Neural crest cell (in vitro differentiated cells): ENCODE measurements at places on chromosomes 4 and X.

DNA sequence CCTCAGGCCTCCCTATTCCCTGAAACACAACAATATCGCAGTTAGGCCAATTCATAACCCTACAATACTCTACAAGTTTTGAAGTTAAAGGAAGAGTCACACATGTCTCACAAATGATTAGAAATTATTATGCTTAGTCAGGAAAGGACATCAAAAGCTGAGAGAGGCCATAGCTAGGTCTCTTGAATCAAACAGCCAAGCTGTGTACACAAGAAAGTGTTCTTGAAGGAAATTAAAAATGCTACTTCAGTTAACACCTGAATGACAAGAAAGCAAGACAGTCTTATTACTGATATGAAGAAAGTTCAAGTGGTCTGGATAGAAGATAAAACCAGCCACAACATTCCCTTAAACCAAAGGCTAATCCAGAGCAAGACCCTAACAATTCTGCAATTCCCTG is 23.6 kb upstream of the GUCY1A1 start:
- DNase-seq: no peak

GRCh38 chr4:98711526-98711925 is 53.1 kb upstream of the TSPAN5 start:
- DNase-seq: no peak

GRCh38 chr4:8198906-8199593 is at the start of gene SH3TC1:
Gene SH3TC1 (plus strand): TSS chr4:8199290. CDS start chr4:8205195, 5,905 bp downstream.
- DNase-seq: peak; percentile 57

DNA sequence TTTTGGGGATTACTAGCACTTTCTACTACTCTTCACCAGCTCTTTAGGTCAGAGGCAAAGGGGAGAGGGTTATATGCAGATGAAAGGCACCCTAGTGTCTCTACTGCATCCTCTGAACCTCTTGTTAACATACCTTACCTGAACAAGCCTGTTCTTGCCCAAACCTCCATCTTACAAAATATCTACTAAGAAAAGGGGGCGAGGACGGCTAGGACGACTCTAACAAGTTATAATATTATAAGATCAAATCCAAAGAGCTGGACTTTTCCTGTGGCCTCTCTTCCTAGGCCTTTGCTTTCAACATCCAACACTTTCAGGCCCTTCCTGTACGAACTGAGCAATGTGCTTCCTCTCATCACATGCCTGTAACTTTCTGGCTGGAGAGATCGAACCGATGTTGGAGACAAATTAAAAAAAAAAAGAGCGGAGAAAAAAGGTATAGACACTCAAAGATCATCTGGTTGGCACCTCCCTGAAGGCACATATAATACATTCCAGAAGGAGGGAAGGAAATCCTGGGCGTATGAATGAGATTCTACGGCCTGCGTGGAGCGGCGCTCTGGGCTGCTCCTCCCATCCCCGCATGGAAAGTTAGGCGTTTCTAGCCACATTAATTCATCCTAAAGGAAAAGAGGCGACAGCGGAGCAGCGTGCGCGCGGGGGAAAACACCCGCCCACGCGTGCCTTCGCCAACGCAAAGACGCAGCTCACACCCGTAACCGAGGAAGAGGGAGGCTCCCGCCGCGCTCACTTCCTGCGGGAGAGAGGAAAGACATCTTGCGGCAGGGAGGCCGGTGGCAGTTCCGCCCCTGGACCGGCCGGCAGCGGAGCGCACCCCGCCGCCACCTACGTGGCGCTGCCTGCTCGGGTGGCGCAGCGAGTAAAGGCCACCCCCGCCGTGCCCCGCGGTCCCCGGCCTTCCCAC is 808 bp downstream of the PRDM5 start:
- DNase-seq: peak; percentile 46

GRCh38 chr4:142556570-142557238 is 289.4 kb downstream of the INPP4B start:
- no peak for DNase-seq

GRCh38 chr4:38068107-38068506 is 107.9 kb downstream of the PTTG2 start:
- no peak for DNase-seq

- DNase-seq: no peak
These were observed 130.7 kb downstream of the TSPAN5 start for GRCh38 chr4:98527534-98528269.

GRCh38 chr4:35052546-35052945 is 1191.8 kb downstream of the ARAP2 start:
- no peak for DNase-seq

DNA sequence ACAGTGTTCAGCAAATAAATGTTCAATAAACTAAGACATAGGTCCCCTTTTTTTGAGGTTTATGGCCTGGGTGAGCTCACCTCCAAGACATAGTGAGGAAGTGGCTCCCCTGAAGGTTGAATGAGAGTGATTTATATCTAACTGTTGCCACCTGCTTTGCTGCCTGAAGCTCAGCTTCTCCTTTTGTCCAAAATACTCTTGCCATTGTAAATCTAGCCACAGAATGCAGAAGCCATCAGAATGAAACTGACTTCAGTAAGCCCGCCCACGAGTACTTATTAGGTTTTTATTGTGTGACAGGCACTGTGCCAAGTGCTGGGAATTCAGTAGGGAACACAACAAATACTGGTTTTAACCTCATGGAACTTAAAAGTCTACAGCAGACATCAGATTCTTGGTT is 18.0 kb downstream of the SPINK2 start:
- DNase-seq: no peak

DNA sequence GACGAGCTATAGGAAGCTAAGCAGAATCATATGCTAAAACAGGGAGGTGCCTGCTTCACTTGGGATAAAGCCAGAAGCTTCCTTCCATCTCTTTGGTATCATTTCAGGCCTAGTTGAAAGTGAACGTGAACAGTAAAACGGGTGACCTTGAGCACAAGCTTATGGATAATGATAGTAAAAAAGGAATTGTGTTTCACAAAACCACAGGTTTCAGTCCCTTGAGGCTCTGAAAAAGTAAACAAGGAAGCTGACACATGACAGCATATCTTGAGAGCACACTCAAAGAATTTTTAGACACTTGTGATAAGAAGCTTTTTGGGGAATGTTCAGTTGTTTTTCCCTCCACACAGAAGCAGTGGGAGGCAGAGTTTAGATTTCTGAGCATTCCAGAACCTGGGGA is 286.1 kb downstream of the DCHS2 start:
- DNase-seq: no peak

DNA sequence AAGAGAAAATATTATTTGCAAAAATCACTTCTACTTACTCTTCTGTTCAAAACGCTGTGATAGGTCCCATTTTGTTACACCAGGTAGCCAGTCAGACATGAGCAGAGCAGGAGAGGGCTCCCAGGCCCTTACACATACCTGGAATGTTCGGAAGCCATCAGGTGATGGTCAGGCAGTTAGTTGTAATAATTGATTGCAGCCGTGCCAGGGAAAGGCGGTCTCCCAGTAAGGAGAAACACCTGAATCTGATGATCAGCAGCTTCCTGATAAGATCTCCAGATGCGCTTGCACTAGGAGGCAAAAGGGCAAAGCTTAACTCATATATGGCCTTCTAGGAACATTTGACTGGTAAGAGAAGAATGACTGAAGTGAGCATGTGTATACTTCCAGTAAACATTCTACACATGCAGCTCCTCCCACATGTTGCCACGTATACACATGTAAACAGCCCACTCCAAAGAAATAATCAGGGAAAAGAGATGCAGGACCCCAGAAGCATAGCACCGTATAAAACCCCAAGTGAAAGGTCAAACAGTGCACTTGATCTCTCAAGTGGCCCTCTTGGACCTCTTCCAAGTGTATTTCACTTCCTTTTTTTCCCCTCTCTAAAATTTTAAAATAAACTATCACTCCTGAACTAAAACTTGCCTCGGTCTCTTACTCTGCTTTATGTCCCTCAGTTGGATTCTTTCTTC is 1338.0 kb downstream of the FSTL5 start:
- DNase-seq: no peak

GRCh38 chrX:106802388-106803275 is at the start of gene TBC1D8B:
Gene TBC1D8B (plus strand): TSS chrX:106802673. CDS start chrX:106802854, 181 bp downstream.
- peak; percentile 37 for DNase-seq

GRCh38 chr4:71665358-71665757 is 118.5 kb downstream of the GC start:
- DNase-seq: no peak

DNA sequence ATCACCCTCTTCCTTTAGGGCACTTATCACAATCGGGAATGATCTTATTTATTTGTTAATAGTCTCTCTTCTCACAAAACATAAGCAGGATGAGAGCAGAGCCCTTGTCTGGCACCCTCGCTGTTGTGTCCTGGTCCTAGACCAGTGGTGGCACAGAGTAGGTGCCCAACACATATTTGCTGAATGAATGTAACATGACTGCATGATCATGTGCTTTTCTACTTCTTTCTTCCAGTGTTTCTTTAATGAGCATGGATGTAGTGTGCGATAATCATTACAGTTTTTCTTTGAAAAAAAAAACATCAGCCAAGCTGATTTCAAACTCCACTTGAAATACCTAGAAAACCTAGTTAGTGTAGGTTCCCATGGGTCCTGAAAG is 164.1 kb downstream of the CHIC2 start:
- DNase-seq: no peak

DNA sequence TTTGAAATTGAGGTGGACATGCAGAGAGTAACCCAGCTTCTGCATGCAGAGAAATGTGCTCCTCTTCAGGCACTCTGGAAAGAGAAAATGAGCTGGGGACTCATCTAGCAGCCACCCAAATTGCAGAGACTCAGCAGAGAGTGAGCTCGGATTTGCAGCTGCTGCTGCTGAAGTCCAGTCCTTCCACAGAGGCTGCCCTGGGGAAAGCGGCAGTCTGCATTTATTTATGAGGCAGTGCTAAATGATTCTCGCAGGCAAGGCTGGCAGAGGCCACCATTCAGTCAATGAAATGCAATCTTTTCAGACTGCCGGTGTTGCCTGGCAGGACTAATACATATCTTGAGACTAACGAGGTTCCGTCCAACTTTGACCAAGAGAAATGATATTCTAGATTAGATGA is 404.8 kb downstream of the NLGN4X start:
- DNase-seq: no peak

DNA sequence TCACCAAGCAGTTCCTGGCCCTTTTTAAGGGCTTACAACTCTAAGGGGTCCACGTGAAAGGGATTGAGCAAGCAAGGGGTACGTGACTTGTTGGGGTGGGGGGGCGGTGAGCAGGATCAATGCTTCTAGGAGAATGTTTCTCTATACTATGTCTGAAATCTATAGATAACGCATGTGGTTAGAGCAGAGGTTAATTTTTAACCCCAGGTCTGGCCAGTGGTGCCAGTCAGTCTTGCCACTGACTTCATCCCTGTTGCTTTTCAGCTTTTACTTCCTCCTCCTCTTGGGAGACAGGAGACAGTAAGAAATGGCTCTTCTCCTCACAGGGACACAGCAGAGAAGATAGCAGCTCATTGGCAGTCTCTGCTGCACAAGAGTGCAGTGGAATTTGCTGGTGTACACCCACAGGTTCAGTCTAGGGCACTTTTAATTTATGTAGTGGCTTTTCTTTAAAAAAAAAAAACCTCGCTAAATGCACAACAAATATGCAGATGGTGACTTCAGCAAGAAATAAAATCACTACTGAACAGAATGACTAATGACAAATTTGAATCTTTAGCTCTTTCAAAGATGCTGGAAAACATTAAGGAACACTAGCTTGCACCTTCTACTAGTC is 190.5 kb downstream of the CCNG2 start:
- no peak for DNase-seq

DNA sequence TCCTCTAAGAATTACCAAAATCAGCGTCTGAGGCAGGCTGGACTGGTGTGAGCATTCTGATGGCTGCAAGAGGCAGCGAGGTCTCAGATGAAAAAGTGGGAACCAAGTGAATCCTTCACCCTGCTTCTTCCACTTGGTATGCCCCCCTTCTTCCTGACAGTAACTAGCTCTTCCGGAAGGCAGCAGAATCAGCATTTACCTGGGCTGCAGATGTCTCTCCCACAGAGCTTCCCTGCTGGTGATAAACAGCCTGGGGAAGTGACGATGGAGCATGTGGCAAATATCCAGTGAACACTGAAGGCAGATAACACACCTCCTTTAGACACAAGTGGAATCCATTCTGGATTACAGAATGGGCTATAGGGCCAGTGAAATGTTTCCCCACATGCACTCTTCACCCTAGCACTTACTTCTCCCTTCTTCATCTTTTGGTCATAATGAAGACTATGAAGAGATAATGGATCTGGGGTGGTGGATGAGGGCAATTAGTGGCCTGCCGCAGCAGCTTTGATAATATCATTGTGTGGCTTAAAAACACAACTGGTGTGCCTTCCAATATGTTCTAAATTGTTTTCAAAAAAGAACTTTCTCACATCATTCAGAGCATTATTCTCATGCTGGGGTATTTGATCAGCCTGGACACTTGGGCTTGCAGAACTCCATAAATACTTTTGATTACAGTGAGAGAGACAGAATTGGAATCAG is 60.8 kb upstream of the TBC1D9 start:
- DNase-seq: no peak

- DNase-seq: no peak
These were observed 95.4 kb downstream of the NKX6-1 start for GRCh38 chr4:84403656-84404055.

DNA sequence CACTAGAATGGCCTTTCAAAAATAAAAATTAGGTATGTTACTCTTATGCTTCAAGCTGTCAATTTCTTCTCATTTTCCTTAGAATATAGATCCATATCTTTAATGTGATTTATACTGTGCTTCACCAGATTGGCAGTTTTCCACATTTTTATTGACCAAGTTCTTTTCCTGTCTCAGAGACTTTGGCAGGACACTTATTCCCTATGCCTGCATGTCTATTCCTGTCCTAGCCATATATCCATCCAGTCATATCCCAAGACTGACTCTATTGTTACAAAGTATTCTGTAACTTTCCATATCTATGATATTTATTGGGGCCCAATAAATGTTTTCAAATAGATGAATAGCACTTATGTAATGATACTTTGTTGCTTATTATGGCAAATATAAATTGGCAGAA is 450.7 kb downstream of the GASK1B start:
- no peak for DNase-seq

DNA sequence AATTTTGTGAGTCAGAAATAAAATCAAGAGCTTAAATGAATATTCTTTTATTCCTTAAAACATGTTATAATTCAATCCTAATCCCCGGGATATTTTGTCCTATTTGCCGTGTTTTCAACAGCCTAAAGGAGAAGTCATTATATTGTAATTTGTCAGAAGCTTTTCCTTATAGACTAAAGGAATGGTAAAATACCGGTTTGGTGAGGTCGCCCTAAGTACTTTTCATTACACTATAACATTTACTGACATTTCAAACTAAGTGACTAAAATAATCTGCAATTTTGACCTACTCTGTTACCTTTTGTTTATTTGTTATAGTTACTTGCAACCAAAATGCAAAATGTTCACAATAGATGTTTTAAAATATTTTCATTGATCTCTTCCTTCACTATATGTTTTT is 8.8 kb downstream of the DCLK2 start:
- no peak for DNase-seq
